ENCODE measurements at places on chromosomes 5 and 9. TPM values are rescaled to one million over a fixed set of nuclear protein-coding genes. Genes with fewer than 3 reads are reported as not detected.

TMEM174 gene
- not detected for total RNA-seq

TRPM6 gene
- total RNA-seq = 1.9 TPM

GRCh38 chr5:56328753-56329560 lies 95.8 kb upstream of the ANKRD55 start:
- DNase-seq = no peak

DNA sequence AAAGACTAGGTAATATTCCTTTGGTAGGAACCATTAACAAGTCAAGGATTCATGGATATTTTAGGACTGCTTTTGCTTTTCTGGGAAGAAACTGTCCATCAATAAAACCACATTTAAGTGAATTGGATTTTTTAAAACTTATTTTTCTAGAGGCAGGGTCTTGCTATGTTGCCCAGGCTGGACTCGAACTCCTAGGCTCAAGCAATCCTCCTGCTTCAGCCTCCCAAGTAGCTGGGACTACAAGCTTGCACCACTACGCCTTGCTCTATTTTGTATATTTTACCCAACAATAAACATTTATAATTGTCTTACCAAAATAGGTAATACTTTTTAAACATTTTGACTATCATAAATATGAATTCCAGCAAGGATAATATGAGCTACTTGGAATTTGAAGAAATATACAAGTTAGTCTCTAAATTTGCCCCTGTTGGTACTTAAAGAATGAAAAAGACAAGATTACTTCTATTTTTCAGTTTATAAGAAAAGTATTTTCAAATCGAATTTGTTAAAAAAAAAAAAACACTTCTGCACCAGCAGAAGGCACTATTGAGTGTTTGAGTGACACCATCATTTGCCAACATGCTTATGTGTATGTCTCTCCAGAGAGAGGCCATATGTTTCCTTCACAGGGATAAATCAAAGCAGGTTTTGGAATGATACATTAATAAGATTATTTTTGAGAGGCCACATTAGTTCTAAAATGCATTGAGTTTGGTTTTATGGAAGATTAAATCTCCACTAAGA lies 60.0 kb upstream of the CARTPT start:
- DNase-seq = no peak

DNA sequence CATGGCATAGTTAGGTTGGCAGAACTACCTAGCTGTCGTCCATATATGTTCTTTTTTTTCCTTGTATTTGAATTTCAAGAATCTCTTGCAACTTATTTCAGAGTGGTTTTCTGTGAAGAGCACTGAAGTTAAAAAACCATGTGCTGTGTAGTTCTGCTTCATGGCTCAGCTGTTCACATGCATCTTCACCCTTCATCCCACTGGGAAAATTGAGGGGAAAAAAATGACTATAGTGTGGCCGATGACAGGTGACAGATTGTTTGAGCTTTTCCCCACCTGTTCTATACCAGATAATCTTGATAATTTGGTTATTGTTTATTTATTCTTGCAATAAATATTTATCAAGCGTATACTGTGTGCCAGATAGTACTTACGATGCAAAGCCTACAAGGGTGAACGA lies 77.8 kb downstream of the AOPEP start:
- DNase-seq = no peak

DNA sequence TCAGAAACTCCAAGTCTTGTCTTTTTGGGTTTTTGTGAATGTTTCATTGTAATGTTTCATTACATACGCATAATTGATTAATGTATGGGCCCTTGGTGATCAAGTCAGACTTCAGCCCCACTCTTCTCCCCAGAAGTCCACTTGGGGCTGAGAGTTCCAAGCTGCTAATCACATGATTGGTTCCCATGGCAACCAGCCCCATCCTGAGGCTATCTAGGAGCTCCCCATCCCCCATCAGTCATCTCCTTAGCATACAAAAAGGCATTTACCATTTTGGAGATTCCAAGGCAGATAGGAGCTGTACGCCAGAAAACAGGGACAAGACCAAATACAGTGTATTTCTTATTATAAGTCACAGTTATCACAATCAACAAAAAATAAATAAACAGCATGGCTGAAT lies 22.9 kb upstream of the SYK start:
- no peak for DNase-seq

Data from spinal cord (tissue), 10 donors.